Activated CD4-positive, alpha-beta T cell treated with anti-CD3 and anti-CD28 coated beads, Interleukin-2, amount 50 U/mL, for 48 hours (primary cell): ENCODE measurements at places on chromosomes 5 and 9.

DNA sequence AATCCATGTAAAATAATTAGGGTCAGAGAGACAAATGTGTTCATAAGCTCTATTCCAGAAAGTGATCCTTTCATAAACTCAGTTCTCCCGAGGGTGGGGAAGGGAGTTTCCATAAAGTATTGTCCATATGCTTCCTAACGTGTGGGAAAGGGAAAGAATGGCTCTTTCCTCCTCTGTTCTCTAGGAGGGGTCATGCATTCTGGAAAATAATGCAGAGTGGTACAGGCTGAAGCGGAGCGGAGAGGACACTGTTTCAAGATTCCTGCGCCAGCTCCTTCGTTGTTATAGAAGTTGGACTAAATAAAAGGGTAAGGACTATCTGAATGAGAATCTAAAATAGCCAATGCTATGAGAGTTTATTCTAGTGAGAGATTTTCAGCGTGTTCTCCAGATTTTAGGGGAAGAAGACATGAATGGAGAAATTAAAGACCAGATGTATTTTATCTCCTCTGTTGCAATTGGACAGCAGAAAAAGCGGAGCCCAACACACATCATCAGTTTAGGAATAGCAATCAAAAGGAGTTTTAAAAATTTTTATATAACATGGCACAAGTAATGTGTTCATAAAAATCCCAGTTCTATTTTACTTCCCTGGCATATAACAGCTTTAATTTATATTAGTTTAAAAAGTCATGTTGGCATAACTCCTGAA lies 166.9 kb upstream of the MPDZ start:
- DNase-seq: no peak

DNA sequence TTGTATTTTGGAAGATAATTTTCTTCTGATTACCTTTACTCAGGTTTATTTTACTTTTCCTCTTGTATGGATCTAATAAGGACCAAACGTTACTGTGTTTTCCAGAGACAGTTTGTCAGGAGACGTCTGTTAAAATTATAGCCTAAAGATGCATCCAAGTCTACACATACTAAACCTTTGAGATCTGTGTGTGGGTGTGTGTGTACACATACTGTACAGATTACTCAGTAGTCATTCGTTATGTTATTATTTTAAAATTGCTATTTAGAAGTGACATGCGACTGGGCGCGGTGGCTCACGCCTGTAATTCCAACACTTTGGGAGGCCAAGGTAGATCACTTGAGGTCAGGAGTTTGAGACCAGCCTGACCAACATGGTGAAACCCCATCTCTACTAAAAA lies 51.6 kb upstream of the CNTLN start:
- no peak for DNase-seq

DNA sequence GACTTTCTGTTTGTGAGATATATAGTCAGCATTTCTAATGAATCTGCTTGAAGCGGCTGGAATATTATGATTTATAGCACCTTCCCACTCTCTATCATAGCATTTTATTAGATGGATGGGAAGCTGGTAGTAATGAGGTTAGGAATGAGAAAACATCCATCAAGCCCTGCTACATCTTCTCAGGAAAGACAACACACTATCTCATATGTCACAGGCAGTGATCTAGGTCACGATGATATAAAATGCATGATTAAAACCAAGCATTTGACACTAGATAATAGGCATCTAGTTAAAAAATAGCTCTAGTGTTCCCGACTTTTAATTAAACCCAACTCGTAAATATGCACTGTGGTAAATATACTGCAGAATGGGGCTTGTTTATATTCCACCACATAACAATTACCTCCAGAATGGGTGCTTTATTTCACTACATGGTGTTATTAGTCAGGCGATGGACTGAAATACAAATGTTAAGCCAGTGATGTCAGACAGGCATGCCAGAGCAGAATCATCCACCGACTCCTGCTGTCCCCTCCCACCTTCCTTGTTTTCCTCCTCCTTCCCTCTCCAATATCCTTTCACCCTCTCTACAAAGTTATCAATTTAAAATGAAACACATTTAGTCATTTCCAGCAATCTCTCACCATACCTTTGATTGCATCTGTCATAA lies 286.8 kb downstream of the SPATA31D1 start:
- no peak for DNase-seq

- DNase-seq: no peak
Measured at GRCh38 chr5:163106098-163106497, 331.3 kb upstream of the CCNG1 start.

GRCh38 chr5:16936989-16937438 lies 926 bp upstream of the MYO10 start:
- no peak for DNase-seq

GRCh38 chr5:57832875-57833274 lies 350.3 kb upstream of the ACTBL2 start:
- no peak for DNase-seq

DNA sequence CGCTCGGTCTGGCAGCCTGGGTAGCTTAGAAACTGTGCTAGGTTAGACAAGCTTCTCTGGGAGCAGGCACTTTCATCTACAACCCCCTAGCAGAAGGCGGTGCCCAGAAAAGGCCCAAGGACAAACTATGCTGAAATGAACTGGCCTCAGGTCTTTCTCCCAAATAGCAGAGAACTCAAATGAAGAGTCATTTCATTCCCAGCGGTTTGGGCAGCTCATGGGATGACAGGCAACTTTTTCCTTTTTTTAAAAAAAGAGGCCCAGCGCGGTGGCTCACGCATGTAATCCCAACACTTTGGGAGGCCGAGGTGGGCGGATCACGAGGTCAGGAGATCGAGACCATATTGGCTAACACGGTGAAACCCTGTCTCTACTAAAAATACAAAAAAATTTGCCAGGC lies 2.5 kb downstream of the RAPGEF1 start:
- no peak for DNase-seq

DNA sequence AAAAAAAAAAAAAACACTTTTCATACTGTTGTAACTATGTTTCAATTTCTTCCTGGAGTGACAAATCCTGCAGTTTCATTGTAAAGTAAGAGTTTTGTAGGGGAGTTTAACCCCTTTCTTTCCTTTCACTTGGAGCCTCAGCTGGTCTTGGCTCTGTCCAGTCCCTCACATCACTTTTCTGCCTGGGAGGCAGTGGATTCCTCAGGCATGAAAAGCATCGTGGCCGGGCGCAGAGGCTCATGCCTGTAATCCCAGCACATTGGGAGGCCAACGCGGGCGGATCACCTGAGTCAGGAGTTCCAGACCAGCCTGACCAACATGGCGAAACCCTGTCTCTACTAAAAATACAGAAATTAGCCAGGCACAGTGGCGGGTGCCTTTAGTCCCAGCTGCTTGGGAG lies 45.6 kb upstream of the MYO10 start:
- no peak for DNase-seq

- DNase-seq: no peak
Measured at GRCh38 chr9:114496011-114496410, 9.3 kb downstream of the WHRN start.

DNA sequence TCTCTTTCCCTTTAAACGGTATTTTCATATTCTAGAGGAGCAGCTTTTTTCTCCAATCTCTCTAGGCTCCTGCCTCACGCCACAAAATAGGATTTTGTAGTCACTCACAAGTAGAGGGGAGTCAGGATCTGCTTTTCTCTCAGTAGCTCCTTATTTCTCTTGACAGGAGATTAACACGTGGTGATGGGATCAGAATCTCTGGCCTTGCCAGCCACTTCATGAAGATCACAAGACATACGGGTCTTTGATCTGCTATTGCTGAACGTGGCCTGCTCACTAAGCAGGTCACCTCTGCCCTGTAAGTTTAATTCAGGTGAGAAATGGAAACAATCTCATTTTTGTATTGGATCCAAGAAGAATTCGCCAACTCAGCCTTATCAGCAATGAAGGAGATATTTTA lies 257.5 kb downstream of the DIRAS2 start:
- DNase-seq: no peak

GRCh38 chr9:82570226-82570625 lies 492.7 kb downstream of the RASEF start:
- no peak for DNase-seq

- no peak for DNase-seq
Measured at GRCh38 chr5:72210888-72211678, 103.8 kb downstream of the MAP1B start.

DNA sequence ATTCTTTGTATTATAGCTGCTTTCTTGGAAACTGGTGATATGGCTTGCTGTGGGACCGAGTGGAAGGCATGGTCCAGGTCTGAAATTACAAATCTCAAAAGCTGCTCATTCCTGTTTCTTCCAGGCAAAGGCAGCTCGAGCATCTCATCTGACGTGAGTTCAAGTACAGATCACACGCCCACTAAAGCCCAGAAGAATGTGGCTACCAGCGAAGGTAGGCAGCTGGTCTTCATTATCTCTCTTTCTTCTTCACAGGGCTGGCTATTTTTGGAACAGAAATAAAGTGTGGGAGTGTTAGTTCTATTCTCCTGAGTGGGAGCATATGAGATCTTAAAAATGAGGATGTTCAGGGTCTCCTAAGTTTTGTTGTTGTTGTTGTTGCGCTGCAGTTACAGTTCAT lies 115.9 kb downstream of the FBXL7 start:
- no peak for DNase-seq

DNA sequence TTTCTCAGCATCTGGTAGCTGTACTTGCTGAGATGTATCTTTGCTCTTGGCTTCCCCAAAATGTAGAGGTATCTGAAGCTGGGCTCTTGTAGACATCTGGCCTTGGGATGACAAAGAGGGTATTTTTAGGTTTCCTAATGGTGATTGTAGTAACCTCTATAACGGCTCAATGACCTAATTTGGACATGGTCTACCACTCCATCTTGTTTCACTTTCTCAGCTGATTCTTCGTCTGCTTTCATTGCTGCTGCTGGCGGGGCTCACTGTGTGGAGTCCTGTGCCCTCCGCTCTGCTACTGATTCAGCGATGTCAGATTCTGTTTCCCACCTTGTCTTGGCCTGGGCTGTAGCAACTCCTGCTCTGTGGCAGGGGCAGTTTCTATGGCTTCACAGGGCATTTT lies 12.7 kb upstream of the MARCHF11 start:
- DNase-seq: no peak

- DNase-seq: no peak
Measured at GRCh38 chr9:16316911-16317817, 553.3 kb downstream of the BNC2 start.

GRCh38 chr5:3365501-3366215 lies 230.0 kb upstream of the IRX1 start:
- DNase-seq: no peak

- no peak for DNase-seq
Measured at GRCh38 chr5:169354263-169354662, 53.3 kb upstream of the SLIT3 start.

- peak; percentile 76 for DNase-seq
Measured at GRCh38 chr5:160199410-160199911, 29.8 kb upstream of the FABP6 start.

GRCh38 chr9:114953959-114954358 lies 23.6 kb upstream of the TNFSF8 start:
- no peak for DNase-seq

DNA sequence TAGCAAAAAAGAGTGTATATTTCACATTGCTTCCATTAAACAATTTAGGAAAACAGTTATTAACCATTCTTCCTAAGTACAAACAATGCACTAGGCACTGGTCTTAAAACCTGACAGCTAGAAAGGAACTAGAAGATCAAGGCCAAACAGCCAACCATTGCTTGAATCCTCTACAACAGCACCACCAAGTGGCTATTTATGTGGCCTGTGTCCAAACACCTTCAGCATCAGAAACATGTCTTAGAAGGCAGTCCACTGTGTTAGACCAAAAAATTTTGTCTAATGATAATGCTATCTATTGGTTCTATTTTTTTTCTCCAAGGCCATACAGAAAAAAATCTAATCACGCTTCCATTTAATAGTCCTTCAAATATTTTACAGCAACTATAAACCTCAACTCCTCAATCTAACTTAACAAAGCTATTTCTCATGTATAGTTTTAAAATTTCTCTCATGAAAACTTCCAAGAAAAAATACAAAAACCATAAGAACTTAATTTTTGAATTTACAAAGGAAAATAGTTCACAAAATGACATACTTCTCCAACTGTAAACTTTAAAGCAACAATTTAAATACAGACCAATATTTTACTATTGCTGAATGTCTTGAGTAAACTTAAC lies 36.1 kb downstream of the CAAP1 start:
- DNase-seq: no peak

DNA sequence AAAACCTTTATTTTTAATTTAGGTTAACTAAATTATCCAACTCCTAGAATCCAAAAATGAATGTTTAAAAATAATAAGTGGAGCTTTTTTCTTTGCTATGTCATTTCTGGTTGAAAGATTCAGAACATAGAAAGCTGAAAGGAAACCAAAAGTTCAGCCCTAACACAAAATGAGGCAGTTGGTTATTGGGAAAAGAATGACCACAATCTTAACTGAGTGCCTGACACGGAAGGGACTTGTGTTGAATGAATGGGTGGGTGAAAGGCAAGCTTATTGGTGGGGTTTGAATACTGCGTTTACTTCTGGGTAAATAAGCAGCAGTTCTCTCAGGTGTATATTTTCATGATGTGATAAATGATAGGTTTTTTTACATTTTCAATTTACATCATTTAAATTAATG lies 243.5 kb downstream of the IRX1 start:
- no peak for DNase-seq

DNA sequence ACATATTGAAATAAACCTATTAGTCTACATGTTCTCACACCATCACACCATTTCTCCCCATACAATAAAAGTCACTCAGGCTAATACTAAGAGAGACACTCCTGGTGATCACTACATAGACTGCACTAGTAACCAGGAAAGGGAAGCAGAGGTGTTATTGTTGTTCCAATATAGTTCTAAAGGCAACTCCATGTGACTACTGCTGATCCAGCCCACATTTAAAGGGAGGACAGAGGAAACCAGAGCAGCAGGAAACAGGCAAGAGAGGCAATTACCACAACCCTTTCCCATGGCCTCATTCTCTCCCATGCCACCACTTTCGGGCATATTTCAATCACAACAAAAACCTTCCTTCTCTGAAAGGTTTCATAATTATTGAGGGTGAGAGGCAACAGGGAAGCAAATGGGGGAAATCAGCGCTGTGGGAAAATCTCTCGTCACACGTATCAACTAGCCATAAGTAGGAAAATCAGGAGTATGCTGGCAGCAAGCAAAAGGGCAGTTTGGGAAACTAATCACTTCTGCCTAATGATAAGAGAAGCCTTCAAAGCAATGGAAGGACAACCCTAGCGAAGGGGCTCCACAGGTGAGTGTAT lies 1.8 kb downstream of the UBAP2 start:
- peak; percentile 17 for DNase-seq

DNA sequence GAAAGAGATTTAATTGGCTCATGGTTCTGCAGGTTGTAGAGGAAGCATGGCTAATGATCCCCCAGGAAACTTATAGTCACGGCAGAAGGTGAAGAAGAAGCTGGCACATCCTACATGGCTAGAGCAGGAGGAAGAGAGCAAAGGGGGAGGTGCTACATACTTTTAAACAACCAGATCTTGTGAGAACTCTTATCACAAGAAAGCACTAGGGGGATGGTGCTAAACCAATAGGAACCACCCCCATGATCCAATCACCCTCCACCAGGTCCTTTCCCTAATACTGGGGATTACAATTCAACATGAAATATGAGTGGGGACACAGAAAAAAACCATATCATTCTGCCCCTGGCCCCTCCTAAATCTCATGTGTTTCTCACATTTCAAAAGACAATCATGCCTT lies 147.2 kb upstream of the EPB41L4A start:
- DNase-seq: no peak
